ENCODE measurements at places on chromosomes 3 and 15.

GRCh38 chr3:36866368-36866767 lies 78.5 kb downstream of the TRANK1 start:
- DNase-seq = no peak

- no peak for DNase-seq
Observed at GRCh38 chr3:188369526-188369925, 215.6 kb downstream of the LPP start.

DNA sequence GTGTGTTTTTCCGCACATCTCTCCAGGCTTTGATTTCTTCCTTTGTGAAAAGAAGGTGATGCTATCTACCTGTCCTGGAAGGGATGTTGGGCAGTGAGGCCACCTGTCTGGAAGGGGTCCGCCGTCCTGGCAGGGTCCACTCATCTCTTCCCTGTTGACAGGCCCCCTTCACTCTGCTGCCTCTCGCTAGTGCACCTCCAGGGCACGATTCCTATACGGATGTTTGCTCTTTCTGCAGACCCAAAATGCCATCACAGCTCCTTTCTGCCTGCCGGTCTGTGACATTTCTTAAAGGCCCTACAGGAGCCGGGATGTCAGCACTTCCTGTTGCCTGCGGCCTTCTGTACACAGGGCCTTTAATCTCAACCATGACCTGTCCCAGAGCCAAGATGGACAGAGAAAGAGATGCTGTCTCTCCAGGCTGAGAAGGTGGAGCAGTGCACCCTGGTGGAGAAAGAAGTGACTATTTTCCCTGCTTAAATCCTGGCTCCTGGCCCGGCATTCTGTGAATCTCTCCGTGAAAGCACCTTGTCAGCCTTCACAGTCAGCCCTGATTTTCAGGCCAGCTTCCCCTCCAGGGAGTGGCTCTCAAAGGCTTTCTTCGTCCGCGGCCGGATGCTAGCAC lies 7.4 kb downstream of the FAM3D start:
- no peak for DNase-seq

GRCh38 chr3:107641572-107642307 lies 119.0 kb downstream of the BBX start:
- DNase-seq = no peak

GRCh38 chr3:161689584-161690298 lies 193.1 kb downstream of the OTOL1 start:
- DNase-seq = no peak

DNA sequence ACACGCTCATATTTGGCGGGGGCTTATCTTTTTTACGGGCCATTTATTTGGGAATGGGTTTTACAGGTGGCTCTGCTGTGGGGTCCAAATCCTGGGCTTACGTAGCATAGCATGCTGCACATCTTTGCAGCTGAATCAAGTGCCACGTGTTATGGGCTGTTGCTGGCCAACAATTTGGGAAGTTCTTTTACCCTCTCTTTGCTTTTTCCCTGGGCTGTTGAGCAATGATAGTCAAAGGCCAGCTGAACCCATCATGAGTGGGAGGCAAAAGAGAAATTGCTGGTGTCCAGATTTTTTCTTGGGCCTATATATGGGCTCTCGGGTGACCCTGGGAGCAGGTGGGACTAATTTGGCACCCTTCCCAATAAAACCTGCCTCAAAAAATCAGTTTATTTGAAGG lies 209.3 kb upstream of the SATB1 start:
- DNase-seq = no peak

GRCh38 chr3:11140030-11140712 lies 14.1 kb upstream of the HRH1 start:
- no peak for DNase-seq

DNA sequence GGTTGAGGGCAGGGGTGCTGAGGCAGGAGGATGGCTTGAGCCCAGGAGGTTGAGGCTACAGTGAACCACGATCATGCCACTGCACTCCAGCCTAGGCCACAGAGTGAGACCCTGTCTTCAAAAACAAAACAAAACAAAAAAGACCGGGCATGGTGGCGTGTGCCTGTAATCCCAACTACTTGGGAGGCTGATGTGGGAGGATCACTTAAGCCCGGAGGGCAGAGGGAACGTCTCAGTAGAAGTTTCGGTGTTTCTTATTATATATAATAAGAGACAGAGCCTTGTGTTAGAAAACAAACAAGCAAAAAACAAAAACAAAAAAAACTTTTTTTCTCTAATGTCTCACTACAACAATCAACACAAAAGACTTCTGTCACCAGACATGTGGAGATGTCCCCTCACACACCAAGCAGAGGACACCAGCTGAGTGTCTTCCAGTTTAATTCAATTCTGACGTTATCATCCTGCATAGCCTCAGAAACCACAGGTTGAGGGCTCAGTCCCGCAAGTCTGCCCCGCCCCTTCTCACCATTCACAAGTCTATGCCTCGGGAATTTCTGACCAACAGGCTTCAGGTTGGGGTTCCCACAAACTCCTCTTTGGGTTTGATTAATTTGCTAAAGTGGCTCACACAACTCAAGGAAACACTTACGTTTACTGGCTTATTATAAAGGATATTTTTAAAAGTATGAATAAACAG lies 24.0 kb upstream of the EIF4A2 start:
- no peak for DNase-seq

- DNase-seq = no peak
Observed at GRCh38 chr3:30073622-30074021, 532.8 kb upstream of the TGFBR2 start.

GRCh38 chr3:103048068-103048722 lies 613.4 kb downstream of the ZPLD1 start:
- DNase-seq = no peak

DNA sequence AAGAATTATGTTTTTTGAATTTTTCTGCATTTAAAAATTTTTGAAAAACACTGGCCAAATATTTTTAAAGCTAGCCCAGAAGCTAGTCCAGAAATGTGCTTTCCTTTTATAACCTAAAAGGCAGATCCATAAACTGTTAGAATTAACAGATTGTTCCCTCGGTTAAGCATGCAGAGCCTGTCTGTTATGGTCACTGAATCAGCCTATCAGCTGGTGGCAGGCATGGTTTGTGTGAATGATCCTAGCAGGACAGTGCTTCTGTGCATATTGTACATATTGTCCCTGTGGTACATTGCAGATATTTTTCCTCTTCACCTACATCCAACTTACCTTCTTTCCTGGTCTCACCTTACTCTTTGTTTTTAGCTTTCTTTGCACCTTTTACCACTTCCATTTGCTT lies 53.3 kb downstream of the RARB start:
- DNase-seq = no peak

DNA sequence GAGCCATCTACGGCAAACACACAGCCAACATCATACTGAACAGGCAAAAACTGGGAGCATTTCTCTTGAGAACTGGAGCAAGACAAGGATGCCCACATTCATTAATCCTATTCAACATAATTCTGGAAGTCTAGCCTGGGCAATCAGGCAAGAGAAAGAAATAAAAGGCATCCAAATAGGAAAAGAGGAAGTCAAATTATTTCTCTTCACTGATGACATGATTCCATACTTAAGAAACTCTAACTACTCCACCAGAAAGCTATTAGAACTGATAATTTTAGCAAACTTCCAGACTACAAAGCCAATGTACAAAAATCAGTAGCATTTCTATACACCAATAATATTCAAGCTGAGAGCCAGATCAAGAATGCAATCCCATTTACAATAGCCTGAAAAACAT lies 17.3 kb upstream of the ENTPD3 start:
- DNase-seq = no peak

- DNase-seq = no peak
Observed at GRCh38 chr15:66154581-66154980, 99.0 kb downstream of the MEGF11 start.

GRCh38 chr15:90000186-90001001 lies 730 bp upstream of the ZNF710 start:
- DNase-seq = no peak

GRCh38 chr15:63933522-63933921 lies 99.8 kb upstream of the HERC1 start:
- DNase-seq = no peak

DNA sequence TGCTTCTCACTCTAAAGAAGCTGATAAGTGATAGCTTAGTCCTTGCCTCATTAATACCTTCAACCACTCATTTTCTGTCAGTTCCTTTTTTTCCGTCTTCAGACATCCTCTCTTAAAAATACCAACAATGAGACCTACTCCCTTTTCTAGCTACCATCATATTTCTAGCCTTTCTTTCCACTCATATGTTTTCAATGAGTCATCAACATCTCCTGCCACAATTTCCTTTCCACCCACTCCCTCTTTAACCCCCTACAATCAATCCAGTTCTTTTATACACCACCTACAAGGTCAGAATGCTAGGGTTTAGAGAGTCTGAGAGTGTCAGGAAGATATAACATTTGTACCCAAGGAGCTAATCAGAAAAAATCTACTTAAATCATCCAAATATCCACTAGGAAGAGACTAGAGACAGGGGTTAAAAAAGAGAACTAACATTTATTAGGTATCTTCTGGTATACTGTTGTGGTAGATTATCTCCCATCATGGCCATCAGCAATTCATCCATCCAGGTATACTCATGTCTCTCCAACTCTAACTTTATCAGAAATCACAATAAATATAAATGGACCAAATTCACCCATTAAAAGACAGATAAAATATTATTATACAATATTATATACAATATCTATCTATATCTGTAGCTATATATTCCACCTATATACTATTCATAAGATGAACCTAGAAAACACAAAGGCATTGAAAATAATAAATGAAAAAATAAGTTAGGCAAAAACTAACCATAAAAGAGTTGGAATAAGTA lies 42.5 kb downstream of the MYLK start:
- no peak for DNase-seq

DNA sequence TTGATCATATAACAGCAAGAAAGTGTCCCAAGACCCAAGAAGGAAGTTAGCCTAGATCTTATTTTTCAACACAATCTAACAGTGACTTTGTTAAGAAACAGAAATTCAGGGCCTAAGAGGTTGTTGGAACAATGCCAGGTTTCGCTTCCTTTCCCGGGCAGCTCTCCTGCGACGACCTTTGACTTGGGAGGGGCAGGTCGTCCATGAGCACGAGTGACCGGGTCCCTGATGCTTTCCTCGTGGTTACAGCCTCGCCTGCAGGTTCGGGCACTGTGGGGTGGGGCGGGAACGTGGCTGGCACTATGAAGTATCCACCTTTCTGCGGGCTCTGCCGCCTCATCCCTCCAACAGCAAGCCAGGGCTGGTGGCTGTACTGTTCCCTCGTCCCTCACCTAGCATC lies 90.1 kb upstream of the RGMA start:
- DNase-seq = no peak

- DNase-seq = no peak
Observed at GRCh38 chr3:153038367-153038766, 123.7 kb upstream of the RAP2B start.

DNA sequence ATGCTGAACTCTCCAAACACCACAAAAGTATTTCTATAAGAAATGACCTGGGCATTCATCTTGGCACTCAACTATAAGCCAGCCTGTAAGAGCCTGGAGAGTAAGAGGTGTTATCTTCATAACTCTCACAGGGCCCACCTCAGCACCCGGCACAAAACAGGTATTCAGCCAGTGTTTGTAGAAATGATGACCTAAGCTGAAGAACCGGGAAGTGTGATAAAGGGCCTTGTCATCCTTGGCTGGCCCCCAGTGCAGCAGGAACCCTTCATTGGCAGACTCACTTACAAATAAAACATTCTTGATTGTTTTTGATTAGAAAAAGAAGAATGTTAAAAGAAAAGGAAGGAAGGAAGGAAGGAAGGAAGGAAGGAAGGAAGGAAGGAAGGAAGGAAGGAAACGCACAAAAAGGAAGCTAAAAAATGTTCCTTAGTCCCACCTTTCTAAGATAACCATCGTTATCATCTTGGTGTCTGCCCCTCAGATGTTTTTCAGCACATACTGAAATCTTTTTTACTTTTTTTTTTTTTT lies 52.1 kb downstream of the DAPK2 start:
- no peak for DNase-seq

DNA sequence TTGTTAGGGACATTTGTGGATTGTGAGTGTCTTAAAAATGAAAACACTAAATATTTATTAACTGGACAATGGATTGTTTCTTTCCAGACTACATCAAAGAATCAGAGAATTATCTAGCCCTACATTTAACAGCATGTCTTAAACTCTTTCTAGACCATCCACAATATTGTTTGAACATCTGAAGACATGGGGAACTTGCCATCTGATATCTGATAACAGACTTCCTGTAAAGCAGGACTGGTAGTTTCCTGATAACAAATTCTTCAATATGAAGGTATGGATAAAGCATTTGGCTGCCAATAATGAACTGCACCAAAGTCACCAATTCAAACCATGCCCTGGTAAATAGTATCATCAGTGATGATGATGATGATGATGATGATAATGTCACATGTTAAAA lies 26.2 kb upstream of the HACD2 start:
- DNase-seq = no peak

- DNase-seq = no peak
Observed at GRCh38 chr15:85404918-85405866, 24.8 kb downstream of the AKAP13 start.

GRCh38 chr3:29255854-29256696 lies 24.8 kb upstream of the RBMS3 start:
- DNase-seq = no peak

GRCh38 chr3:63857311-63857710 lies 6.3 kb downstream of the THOC7 start:
- no peak for DNase-seq

GRCh38 chr3:100260081-100260684 lies 609 bp upstream of the TBC1D23 start:
- no peak for DNase-seq

DNA sequence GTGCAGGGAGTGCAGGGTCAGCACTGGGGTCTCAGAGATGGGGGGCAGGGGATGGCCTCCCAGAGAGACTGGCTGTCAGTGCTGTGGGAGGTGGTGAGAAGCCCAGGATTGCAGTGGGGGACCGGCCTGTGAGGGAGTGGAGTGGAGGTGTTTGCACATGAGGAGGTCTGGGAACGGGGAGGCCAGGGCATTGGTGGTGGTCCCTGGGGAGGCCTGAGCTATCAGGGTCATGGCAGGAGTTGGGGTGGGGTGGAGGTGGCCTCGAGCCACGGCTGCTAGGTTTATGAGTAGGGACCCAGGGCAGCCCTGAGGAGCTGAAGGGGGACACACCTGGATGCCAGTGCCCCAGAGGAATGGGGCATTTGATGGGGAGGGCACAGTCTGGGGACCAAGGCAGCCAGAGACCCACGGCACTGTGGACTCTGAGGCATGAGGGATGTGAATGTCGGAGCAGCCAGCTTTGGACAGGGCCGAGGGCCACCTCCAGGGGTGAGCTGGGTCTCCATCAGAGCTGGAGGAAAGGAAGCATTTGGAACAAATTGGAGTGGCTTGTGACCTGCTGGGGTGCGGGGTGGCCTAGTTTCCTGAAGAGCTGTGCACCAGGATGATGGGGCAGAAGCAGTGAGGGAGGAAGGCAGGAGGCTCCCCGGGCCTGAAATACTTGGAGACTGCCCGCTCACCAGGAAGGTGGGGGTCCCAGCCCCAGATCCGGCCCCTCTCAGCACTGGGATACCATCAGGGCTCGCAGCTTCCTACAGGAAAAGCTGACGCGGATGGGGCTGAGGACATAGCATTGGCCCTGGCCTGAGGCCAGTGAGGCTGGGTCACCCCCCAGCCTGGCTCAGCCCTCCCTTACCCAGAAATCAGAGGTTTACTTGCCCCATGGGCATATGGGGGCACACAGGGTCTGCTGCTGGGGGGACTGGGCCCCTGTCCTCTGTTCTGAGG lies 9.5 kb upstream of the CSPG4 start:
- no peak for DNase-seq

- DNase-seq = no peak
Observed at GRCh38 chr3:55190331-55190730, 262.5 kb upstream of the LRTM1 start.

- no peak for DNase-seq
Observed at GRCh38 chr3:70770650-70771049, 458.2 kb upstream of the MDFIC2 start.

Data from activated CD4-positive, alpha-beta T cell treated with anti-CD3 and anti-CD28 coated beads, Interleukin-2, amount 50 U/mL, for 4 hours (primary cell).